COR-L47 (cell line): ENCODE measurements at places on chromosomes 1 and 21.

DNA sequence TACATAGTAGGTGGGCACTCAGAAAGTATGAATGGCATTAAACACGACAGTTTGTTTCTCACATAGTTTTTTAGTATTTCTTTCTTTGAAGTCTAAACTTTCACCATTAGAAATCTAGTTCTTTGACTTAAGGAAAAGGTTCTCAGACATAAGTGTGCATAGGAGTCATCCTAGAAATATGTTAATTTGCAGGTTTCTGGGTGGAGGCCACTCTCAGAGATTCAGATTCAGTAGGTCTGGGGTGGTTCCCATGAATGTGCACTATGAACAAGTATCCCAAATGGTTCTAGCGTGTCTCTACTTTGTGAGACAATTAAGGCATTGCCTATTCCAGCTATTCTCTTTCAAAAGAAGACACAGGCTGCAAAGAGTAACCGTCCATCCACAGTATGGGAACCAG is 119.3 kb downstream of the NGF start:
- no peak for DNase-seq

GRCh38 chr1:228410015-228410414 is 3.4 kb upstream of the TRIM11 start:
- no peak for DNase-seq

GRCh38 chr1:86455073-86455472 is 13.7 kb upstream of the CLCA1 start:
- DNase-seq, result no peak

GRCh38 chr1:245404527-245404926 is 249.7 kb downstream of the KIF26B start:
- peak; percentile 11 for DNase-seq

- no peak for DNase-seq
Measured at GRCh38 chr1:152473887-152474537, 36.6 kb upstream of the LCE5A start.

- DNase-seq, result no peak
Measured at GRCh38 chr1:2566101-2567045, 10.2 kb downstream of the TNFRSF14 start.

DNA sequence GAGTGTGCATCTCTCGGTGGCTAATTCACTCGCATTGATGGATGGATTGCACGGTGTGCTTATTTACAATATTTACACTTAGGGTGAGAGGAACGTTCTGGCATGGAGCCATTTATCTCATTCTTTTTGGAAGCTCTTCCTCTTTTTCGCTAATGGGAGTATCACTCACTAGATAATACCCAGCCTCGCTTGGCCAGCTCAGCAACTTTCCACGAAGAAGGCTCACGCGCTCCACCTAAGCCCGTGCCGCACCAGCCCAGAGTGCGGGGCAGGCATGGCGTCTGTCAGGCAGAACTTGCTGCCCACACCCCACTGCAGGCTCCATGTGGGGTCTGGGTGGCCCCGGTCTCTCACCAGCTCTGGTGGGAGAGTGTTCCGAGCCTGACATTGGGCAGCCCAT is 484.9 kb downstream of the NPHP4 start:
- peak; percentile 50 for DNase-seq

GRCh38 chr1:180198196-180198595 is 31.9 kb upstream of the LHX4 start:
- DNase-seq, result no peak

- DNase-seq, result peak; percentile 53
Measured at GRCh38 chr21:41283211-41283818, 33.3 kb upstream of the FAM3B start.

DNA sequence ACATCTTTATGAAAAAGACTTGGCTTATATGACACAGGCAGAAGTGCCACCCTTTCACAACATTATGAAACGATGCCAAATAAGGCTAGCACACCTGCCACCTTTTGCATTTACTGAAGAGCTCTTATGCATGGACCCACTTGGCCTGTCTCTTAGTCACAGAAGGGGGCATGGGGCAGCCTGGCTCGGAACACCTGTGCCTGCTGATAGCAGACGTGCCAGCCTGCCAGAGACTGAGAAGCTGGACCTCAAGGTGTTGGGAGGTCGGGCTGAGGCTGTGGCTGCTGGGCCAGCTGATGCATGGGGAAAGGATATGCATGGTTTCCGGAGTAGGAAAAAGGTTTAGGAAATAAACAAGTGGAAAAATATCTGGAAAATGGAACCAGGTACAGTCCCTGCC is 21.5 kb downstream of the RCAN1 start:
- peak; percentile 73 for DNase-seq

- no peak for DNase-seq
Measured at GRCh38 chr1:235112297-235113182, 16.1 kb downstream of the TOMM20 start.

GRCh38 chr1:240998441-240999015 is 358.5 kb downstream of the RGS7 start:
- DNase-seq, result no peak

- DNase-seq, result no peak
Measured at GRCh38 chr1:89287181-89288050, 14.8 kb upstream of the GBP5 start.
